Stimulated activated naive B cell treated with anti-CD40 and anti-IgM and Interleukin-4, amounts not matched to agents 10 μg/mL and 1 μg/mL and 100 μg/mL, for 72 hours (primary cell): ENCODE measurements at places on chromosomes 5 and 9.

DNA sequence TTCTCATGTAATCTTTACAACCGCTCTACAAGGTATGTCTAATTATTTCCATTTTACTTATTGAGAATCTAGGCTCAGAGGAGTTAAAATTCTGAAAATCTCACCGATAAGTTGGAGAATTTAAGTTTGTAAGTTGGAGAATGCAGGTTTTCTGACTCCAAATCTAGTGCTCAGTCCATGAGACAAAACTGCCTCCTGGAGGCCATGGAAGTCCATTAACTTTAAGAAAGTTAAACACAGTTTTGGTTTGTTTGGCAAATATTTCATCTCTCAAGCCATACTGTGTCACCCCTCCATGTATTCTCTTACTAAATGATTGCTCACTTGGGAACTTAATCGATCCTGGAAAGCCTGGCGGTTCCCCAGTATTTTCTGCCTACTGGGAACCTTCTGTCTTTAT, 52.6 kb downstream of the INIP start:
- no peaks in the 10 kb centered on the region for H3K36me3 ChIP-seq
- H3K27me3 ChIP-seq, result no peaks in the 10 kb centered on the region
- H3K4me3 ChIP-seq, result no peak overlapping the region
- no peak overlapping the region for H3K27ac ChIP-seq
- DNase-seq, result no peak

DNA sequence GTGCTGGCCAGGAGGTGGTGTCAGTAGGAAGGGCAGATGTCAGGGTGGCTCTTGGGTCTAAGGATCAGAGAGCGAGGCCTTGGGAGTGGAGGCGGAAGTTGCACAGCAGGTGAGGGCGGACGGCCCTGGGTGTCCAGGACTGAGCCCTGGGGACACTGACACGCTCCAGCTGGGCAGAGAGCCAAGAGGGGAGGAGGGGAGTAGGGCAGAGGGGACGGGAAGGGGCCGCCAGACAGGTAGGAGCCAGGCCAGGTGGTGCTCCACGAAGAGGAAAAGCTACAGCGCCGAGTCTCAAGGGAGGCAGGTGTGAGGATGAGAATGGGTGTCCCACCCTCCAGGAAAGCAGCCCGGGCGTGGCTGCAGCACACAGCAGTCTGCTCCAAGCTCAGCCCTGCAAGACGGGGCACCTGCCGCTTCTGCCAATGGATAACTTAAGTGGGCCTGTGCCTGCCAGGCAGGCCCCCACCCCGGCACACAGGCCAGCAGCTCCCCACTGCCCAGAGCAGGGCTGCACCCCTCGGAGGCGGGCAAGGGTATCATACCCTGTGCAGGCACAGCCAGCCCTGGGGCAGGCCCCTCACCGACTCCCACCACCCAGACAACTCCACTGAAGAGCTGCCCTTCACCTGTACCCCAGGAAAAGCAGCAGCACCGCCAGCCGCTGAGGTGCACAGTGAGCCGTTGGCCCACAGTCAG, 4.9 kb downstream of the TPRN start:
- DNase-seq, result no peak
- H3K27ac ChIP-seq, result no peak overlapping the region
- no peak overlapping the region for H3K4me3 ChIP-seq
- peaks cover 22% of the 10 kb centered on the region for H3K4me1 ChIP-seq
- no peaks in the 10 kb centered on the region for H3K27me3 ChIP-seq

DNA sequence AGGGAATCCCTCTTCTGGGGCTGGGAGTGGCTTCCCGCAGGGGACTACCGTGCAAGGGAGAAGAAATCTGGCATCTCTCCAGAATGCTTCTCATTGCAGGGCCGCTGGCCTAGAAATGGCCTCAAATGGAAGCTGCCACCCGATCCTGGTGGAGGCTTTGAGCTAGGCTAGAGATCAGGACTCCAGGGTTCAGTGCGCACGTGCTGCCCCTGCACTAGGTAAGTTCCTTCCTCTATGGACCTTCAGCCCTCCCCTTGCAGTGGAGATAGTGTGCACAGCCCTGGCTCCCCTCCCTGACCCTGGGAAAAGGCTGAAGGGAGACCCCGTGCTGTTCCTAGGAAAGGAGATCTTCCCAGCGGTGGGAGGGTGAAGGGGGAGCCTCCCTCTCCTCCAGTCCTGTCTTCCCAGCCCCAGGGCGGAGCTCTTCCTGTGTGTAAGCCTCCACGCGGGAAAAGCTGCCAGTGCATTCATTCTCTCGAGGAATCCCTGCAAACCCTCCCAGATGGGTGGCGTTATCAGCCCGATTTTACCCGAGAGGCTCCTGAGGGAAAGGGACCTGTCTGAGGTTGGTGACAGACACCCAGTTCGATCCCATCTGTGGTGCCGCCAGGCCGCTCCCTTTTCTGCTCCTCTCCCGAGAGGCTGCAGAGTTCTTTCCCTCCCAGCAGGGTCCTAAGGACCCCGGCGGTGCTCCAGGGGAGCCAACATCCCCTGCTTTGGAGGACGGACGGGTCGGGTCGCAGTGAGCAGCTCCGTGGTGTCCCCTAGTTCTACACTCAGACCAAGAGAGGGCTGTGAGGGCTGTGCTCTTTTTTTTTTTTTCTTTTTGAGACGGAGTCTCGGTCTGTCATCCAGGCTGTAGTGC, 1.4 kb upstream of the CERCAM start:
- no peaks in the 10 kb centered on the region for H3K36me3 ChIP-seq
- DNase-seq, result no peak
- peak overlapping the region; percentile 83 for H3K4me3 ChIP-seq
- peaks cover 27% of the 10 kb centered on the region for H3K27me3 ChIP-seq

- H3K4me1 ChIP-seq, result no peaks in the 10 kb centered on the region
- no peak overlapping the region for H3K27ac ChIP-seq
- no peak overlapping the region for H3K4me3 ChIP-seq
- DNase-seq, result no peak
- no peaks in the 10 kb centered on the region for H3K36me3 ChIP-seq
Measured at GRCh38 chr9:69519470-69520240, 152.5 kb downstream of the APBA1 start.

DNA sequence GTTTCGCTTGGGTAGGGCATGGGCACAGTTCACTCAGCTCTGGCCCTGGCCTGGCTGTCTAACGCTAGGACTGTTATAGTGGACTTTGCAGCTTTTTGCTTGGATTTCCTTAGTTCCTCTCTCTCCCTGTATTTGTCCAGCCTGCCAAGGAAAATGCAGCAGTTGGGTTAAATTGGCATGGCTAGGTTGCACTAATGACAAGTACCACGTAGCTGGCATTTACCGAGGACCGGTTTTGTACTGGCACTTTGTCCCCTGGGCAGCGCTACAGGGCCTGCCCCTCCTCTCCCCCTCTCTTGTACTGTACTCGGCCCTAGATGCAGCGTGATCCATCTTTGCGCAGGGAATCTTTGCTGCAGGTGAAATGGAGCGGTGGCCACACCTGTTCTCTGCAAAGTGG, 2.4 kb downstream of the WDR5 start:
- peaks cover 34% of the 10 kb centered on the region for H3K36me3 ChIP-seq
- H3K27me3 ChIP-seq, result no peaks in the 10 kb centered on the region
- H3K4me3 ChIP-seq, result peak overlapping the region; percentile 68
- H3K4me1 ChIP-seq, result peaks cover 29% of the 10 kb centered on the region
- peak overlapping the region; percentile 4 for H3K27ac ChIP-seq

DNA sequence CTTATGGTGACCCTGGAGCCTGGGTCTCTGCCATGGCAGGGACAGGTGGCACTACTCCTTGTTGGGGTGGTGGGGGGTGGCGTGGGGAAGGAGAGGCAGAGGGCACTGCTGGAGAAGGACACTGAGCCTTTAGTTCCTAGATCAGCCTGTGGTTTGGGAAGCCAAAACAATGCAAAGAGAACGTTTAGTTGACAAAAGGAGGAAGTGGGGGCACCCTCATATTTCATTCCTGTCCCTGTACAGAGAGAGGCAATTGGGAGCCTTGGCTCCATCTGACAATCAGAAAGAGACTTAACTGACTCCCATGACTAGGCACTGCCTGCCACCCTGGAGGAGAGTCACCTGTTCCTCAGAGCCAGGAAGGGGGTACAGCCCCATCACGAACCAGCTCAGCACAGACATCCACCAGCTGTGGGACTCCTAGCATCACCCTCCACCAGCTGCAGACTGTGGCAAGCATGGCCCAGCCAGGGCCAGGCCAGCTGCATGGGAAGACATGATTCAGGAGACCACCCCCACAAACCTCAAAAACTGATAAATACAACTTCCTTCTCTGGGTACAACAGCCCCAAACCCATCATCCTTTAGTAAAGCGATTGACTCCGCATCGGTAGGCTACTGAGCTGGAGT, 257.5 kb downstream of the HSPA4 start:
- no peak overlapping the region for H3K4me3 ChIP-seq
- peaks cover 5% of the 10 kb centered on the region for H3K4me1 ChIP-seq
- no peak for DNase-seq
- H3K27ac ChIP-seq, result peak overlapping the region; percentile 88

- H3K36me3 ChIP-seq, result peaks cover 13% of the 10 kb centered on the region
- H3K27me3 ChIP-seq, result peaks cover 7% of the 10 kb centered on the region
- no peak for DNase-seq
- H3K27ac ChIP-seq, result no peak overlapping the region
- no peaks in the 10 kb centered on the region for H3K4me1 ChIP-seq
Measured at GRCh38 chr9:32918628-32919027, 82.8 kb downstream of the APTX start.

DNA sequence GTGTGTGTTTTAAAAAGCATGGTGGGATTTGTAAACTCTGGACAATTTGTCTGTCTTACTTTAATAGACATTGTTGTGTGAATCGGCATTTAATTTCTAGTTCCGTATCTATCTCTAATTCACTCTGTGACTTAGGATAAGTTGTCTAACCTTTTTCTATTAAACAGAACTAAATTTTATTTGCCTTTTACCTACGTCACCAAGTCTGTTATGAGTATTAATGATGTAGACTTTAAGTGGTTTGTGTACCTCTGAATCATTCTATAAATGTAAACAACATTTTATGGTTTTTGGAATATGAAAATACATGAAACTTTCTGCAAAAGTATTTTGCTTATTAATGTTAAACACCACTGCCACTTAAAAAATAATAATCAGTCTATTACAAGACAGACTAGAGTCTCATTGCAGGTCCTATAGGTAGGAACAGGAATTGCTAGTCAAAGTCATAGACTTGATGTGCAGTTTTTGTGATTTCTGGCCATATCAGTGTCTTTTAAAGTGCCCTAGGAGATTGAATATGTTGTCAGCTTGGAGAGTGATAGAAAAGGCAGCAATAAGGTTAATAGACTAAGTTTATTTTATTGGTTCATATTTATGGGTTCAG, 5.6 kb downstream of the RBM27 start:
- no peak for DNase-seq
- H3K27me3 ChIP-seq, result no peaks in the 10 kb centered on the region
- peaks cover 10% of the 10 kb centered on the region for H3K4me1 ChIP-seq
- H3K4me3 ChIP-seq, result peak overlapping the region; percentile 6
- H3K27ac ChIP-seq, result no peak overlapping the region

DNA sequence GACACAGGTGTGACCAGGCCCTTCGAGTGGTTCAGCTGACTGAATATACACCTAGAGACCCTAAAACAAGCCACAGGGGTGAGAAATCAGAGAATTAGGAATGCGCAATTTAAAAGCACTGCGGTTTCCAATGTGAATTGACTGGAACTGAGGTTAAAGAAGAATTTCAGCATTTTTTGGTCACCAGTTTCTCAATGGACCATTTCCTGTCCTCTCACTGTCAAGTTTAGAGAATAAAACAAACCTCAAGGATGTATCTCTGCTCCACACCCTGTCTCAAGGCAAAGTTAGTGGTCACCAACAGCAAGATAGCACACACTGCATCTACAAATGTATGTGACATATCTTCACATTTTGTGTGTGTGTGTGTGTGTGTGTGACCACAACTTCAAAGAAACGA, 143.8 kb upstream of the MAP3K1 start:
- H3K27ac ChIP-seq, result no peak overlapping the region
- peaks cover 3% of the 10 kb centered on the region for H3K36me3 ChIP-seq
- no peak for DNase-seq
- H3K27me3 ChIP-seq, result no peaks in the 10 kb centered on the region
- no peak overlapping the region for H3K4me3 ChIP-seq

DNA sequence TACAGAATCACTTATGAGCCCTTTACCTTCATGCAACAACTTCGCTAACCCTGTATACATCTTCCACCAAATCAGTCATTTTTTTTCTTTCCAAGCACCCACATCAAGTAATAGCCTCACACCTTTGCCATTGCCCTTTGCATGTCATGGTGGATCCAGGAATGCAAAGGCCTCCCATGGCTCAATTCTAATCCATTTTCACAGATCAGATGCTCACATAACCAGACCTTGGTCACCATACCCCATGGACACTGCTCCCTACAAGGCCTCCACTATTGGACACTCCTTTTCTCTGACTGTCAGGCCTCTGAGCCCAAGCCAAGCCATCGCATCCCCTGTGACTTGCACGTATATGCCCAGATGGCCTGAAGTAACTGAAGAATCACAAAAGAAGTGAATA, 179.5 kb downstream of the RASEF start:
- no peaks in the 10 kb centered on the region for H3K36me3 ChIP-seq
- H3K27me3 ChIP-seq, result no peaks in the 10 kb centered on the region
- no peak overlapping the region for H3K27ac ChIP-seq
- H3K4me1 ChIP-seq, result no peaks in the 10 kb centered on the region

DNA sequence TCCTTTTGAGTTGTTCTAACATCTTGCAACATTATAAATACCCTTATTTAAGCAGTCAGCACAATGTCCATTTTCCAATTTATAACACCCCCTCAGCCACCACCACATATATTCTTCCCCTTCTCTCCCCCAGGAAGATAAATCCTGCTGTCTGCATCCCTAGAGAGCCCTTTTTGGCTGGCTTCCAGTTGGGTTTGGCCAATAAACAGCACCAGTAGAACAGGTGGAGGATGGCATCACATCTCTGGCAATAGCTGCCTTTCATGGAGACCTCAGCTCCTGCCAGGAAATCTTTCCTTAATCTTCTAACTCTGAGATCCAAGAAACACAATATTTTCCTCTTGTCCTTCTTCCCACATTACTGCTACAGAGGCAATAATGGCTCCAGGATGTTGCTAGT, 53.7 kb downstream of the TRIM36 start:
- H3K27me3 ChIP-seq, result peaks cover 55% of the 10 kb centered on the region
- no peaks in the 10 kb centered on the region for H3K4me1 ChIP-seq
- no peak for DNase-seq
- no peaks in the 10 kb centered on the region for H3K36me3 ChIP-seq

DNA sequence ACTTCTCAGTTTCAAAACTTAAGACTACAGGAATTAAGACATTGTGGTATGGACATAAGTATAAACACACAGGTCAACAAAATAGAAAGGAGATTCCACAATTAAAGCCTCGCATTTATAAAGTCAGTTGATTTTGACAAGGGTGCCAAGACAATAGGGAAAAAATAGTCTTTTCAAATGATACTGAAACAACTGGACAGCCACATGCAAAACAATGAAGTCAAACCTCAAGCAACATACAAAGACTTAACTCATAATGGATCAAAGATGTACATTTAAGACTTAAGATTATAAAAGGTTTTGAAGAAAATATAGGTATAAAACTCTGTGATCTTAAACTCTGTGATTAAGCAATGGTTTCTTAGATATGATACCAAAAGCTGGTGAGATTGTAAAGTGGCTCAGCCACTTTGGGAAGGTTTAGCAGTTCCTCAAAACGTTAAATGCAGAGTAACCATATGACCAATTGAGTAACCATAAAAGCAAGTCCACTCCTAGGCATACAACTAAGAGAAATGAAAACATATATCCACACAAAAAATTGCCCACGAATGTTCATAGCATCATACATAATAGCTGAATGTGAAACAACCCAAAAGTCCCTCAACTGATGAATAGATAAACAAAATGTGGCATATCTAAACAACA, 22.0 kb downstream of the HINT1 start:
- H3K4me3 ChIP-seq, result no peak overlapping the region
- no peak overlapping the region for H3K27ac ChIP-seq
- H3K36me3 ChIP-seq, result no peaks in the 10 kb centered on the region
- H3K27me3 ChIP-seq, result no peaks in the 10 kb centered on the region

- H3K4me3 ChIP-seq, result no peak overlapping the region
- H3K4me1 ChIP-seq, result no peaks in the 10 kb centered on the region
- no peaks in the 10 kb centered on the region for H3K36me3 ChIP-seq
- no peak for DNase-seq
Measured at GRCh38 chr9:98429613-98430012, 174.2 kb upstream of the TBC1D2 start.
